ENCODE measurements at places on chromosomes 11 and 22.

DNA sequence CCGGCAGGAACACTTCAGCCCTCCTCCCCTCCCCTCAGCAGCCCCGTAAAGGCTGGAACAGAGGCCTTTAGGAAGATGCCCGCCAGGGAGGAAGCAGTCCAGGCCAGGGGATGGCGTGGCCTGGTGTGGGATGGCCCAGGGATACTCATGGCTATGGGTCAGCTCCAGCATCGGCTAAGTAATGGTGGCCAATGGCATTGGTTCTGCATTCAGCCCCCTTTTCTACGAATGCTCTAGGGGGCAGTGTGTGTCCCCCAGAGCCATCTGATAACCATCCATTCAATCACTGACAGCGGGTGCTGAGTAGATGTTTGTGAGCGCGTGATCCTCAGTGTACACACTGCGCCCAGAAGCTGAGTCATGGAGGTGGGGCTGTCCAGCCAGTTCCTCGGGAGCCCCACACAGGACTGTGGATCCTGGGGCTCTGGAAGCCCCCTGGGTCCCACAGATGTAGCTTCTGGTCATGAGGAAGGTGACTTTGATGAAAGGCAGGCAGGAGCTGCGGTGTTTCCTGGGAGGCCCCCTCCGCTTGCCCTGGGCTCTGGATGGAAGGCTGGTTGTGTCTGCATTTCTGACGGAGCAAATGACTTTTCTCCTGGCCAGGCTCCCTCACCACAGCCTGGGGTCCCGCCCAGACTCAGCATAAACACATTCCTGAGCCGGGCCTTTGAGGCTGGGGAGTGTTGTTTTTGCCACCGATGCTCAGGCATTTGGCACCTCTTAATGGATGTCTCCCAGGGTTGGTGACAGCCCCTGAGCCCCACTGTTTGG lies 46.5 kb downstream of the FBLN1 start:
- peak; percentile 50 for DNase-seq

- DNase-seq: no peak
These were observed 1.4 kb downstream of the PRR5 start for GRCh38 chr22:44703255-44703870.

DNA sequence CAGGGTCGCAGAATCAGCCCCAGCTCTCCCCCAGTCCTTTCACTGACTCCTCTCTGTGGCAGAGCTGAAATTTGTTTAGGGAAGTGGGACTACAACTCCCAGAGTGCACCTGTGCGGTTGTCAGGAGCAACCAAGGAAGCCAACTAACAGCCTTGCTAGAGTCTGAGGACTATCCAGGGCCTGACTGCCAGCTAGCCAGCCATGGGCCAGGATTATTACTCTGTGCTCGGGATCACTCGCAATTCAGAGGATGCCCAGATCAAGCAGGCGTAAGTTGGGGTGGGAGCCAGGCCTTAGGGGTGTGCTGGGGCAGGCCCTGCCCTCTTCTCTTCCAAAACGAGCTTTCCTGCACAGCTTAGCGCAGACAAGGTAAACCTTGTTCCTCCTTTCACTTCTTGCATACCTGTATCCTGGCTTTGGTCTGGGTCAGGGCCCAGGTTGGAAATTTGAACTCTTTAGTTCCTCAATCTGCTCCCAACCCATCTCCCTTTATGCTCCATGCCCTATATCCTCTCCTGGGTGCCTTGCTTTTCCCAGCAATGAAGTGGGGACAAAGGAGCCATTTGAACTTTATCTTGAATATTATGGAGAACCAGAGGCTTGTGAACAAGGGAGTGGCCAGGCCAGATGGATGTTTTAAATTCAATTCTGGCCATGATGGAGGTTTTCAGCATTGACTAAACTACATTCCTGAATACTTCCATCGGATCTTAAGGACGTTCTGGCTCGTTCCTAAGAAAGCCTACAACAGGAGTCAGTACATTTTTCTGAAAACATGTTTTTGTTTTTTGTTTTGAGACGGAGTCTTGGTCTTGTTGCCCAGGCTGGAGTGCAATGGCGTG lies at the start of gene DNAJB13:
Gene DNAJB13 (plus strand): TSS at position 158 of the 842 bp plus-strand sequence. CDS start 44 bp downstream, at position 202.
- DNase-seq: no peak

DNA sequence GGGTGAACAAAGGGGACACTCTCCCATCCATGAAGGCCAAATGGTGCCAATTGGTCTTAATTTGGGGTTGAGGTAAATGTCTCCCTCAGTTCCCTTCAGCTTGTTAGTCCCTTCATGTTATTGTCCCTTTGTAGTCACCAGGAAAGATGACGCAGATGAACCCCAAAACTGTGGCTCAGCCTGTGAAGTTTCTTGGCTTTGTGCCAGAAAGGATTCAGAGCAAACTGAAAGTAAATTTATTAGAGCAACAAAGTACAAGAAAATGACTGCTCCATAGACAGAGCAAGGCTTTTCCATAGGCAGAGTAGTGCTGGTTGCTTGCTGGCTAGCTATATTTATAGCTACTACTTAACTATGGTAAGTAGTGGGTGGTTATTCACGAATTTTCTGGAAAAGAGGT lies 16.7 kb downstream of the OR4C3 start:
- no peak for DNase-seq

- DNase-seq: no peak
These were observed 358.4 kb downstream of the OPCML start for GRCh38 chr11:133173810-133174412.
